ENCODE measurements at places on chromosomes 4 and X.

DNA sequence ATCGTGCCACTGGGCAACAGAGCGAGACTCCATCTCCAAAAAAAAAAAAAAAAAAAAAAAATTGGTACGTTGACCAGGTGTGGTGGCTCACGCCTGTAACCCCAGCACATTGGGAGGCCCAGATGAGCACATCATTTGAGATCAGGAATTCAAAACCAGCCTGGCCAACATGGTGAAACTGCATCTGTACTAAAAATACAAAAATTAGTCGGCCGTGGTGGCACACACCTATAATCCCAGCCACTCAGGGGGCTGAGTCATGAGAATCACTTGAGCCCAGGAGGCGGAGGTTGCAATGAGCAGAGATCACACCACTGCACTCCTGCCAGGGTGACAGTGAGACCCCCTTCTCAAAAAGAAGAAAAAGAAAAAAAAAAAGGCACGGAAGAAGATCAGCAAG is 24.5 kb downstream of the RBMX start:
- no peak for DNase-seq

GRCh38 chr4:110268790-110269189 is 70.4 kb upstream of the ELOVL6 start:
- DNase-seq, result no peak

DNA sequence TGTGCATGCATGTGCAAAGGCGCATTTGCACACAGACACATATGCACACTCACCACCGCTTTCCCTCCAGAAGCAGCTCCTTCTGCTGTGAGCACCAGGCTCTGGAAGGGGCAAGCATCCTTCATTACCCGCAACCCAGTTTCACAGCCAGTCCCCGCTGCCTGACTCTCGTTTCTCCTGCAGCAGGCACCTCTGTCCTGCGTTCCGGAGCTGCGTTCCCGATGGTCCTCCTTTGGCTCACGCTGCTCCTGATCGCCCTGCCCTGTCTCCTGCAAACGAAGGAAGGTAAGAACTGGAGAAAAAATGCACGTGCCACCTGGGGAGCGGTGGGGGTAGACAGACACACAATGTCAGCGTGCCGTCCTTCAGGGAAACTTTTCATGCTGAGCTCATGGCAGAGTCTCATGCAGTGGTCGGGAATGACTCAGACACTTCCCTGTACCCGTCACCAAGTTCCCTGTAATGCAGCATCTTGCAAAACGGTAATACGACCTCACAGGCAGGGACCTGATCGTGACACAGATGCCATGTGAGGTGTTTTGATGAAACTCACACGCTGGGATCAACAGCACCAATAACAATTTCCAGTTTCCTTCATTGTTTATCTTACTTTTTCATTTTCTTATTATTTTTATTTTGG is 5.1 kb downstream of the IL3RA start:
- DNase-seq, result no peak

DNA sequence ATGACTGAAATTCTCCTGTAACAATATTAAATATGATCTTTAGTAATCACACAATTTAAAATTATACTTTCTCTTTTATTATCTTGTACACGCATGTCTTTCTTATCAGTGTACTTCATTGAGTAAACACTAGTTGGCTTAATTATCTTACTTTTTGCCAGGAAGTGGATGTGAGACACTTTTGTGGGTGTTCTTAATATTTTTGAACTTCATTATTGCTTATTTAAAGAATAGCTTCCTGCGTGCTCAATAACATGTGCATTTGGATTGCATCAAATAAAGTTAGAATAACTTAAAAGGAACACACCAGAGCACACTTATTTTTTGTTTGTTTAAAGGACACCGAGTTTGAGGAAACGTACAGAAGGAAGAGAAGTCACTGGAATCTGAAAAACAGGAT is 128.5 kb upstream of the VEGFC start:
- no peak for DNase-seq

DNA sequence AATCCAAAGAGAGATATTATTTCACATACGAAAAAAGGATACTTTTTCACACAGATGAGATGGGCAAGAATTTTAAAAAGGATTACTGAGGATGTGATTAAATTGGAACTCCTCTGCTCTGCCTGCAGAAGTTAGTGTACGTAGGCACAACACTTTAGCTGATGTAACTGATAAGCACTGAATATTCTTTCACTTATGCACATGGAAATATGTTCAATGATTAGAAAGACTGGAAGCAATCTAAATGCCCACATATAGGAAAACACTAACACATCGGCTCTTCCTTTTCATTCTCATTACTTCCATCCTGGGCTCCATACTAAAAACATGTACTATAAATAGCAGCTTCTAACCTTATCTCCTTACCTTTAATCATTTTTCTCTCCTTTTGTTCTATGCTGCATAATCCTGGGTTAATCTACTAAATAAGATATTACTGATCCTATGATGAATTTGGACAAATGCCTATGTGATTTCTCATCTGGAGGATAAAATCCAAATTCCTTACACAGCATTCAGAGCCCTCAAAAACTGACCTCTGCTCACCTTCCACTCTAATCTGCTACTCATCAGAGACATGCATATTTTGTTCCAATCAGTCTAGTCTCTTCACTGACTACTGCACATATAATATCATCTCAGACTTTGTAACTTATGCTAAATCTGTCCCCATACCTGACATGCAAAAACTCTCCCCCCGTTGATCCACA is 197.8 kb downstream of the PDGFC start:
- no peak for DNase-seq

DNA sequence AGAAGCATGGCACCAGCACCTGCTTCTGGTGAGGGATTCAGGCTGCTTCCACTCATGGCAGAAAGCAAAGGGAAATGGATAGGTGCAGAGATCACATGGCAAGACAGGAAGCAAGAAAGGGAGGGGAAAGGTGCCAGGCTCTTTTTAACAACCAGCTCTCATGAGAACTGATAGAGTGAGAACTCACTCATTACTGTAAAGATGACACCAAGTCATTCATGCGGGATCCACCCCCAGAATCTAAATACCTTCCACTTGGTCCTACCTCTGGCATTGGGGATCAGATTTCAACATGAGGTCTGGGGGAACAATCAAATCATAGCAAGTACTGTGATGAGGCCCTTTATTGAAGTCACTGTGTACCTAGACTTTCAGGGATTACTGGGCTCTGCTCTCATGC is 72.0 kb upstream of the PRDM5 start:
- DNase-seq, result no peak

DNA sequence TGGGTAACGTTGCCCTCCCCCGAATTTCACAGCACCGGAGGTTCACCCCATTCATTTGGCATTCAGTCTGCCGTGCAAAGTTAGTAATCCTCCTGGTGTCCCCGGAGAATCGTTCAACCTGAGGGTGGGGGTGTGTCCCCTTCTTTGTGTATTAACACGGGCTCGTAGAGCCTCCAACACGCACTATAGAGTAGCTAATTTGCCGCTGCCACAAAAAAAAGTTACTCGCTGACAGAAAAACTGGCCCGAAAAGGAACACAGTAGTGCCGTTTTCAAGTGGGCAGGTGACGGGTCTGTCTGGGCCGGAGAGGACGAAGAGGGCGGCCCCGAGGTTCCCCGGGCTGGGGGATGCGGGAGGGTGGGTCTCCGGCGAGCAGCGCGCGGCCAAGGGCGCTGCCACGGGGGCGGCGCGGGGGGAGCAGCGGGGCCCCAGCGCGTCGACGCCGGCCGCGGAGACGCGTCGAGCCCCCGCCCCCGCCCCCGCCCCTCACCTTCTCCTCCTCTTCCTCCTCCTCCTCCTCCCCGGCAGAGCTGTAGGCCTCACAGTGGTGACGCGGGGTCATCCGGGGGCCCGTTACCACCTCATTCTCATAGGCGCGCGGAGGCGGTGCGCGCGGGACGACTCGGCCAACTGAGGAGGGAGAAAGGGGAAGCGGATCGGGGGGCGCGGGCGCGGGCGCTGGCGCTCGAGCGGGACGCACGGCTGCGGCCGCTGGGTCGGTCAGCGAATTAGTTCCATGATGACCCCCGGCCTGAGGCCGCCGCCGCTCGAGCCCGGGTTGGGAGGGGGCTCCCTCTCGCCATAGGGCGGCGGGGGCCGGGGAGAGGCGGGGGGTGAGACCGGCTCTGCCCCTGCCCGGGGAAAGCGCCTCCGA is 571 bp downstream of the CCNI start:
- peak; percentile 88 for DNase-seq

DNA sequence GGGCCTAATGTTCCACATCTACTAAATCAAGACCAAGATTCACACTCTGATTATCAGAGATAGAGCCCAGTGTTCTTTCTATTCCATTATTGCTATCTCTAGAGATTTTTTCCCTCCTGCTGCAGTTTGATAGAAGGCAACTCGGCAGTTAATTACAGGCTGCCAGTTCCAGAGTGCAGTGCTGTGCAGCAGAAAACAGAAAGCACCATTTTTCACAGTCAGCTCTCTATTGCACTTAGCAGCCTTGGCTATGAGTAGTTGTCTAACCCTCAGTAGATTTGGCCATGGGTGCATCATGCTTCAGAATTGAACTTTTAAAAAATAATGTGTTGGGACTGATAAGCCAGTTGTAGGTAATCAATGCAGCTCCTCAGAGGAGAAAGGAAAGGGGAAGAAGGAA is 295.3 kb downstream of the MID1IP1 start:
- no peak for DNase-seq

DNA sequence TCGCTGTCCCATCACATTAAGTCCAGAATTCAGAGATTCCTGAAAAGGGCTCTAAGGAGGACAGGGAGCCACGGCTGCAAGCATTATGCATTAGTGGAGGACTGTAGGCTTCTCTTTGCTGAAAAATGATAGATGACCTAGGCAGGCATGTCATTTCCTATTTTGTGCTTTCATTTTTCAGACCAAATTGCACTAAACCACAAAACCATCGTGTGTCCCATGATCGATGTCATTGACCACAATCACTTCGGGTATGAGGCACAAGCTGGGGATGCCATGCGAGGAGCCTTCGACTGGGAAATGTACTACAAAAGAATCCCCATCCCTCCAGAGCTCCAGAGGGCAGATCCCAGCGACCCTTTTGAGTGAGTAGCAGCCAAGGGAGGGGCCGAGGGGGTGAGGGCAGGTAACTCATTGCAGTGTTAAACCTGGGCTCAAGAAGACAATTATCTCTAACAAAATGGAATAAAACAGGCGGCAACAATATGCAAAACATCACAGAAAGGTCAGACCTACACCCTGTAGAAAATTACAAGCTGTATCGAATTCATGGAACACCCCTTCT is 355.2 kb upstream of the GALNT7 start:
- DNase-seq, result no peak

DNA sequence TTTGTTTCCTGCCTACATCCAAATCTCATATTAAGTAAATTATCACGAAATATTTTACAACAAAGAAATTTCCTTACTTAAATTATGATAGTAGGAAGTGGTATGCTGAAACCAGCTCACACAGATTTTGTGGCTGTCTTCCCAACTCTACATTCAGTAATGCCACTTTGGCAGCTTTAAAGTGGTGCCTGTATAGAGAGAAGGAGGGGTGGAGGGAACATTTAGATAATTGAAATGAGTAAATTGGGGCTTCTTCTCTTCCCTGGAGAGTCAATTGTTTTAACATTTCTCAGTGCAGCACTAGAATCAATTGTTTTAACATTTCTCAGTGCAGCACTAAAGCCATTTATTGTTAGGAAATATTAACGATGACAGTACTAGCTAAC is 1323.1 kb downstream of the PCDH7 start:
- no peak for DNase-seq

DNA sequence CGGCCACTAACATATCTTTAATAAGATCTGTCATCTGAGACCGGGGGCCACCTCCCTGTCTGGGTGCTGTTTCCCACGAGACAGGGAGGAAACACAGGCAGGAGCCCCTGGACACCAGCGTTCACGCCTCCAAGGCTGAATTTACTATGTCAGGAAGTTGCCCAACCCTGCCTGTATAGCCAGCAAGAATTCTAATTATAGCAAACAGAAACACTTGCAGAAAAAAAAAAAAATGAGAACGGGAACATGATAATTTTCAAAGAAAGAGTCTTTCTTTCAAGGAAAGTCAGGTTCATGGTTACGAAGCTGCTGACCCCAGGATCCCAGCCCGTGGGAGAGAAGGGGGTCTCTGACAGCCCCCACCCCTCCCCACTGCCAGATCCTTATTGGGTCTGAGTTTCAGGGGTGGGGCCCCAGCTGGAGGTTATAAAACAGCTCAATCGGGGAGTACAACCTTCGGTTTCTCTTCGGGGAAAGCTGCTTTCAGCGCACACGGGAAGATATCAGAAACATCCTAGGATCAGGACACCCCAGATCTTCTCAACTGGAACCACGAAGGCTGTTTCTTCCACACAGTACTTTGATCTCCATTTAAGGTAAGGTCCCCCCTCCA is at the start of gene IL3RA:
Gene IL3RA, plus strand, starts transcription at position 455 of the 613 bp plus-strand sequence. CDS start 4,981 bp downstream, outside the sequence.
- peak; percentile 68 for DNase-seq

DNA sequence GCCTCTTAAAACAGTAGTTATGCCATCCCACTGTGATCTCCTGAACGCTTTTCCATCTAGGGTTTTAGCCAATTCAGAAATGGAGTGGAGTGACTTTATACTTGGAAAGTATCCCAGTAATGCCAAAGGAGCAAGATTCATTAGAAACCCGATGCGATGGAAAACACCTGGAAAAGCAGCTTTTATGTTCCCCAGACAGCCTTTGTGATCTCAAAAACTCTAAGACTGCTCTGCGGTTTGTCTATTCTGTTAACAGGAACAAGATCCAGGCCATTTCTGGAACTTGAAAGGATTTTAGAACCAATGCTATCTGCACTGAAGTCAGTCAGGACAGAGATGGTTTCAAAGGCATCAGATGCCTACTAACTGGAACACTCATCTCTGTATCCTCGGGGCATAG is 145.1 kb downstream of the APBB2 start:
- DNase-seq, result no peak
